ENCODE measurements at places on chromosomes 12 and 14.
A peak's percentile ranks its signal among the peaks of the same experiment; 100 is the strongest.

DNA sequence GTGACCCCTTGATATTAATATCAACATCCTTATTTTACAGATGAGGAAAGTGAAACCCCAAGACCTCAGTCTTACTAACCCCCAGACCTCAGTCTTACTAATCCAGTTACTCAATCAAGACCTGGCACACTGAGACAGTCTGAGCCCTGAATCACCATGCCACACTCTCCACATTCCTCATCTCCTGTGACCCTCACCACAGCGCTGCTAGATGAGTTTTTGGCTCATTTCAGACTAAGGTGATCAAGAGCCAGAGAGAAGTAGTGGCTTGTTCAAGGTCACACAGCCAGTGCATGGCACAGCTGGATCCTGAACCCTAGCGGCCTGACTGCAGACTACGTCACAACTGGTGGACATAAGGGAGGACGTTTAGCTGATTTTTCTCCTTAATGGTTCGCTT, 579.2 kb downstream of the BCL11B start:
- DNase-seq, result no peak

GRCh38 chr14:43019826-43020225, 1413.2 kb downstream of the LRFN5 start:
- DNase-seq, result no peak

DNA sequence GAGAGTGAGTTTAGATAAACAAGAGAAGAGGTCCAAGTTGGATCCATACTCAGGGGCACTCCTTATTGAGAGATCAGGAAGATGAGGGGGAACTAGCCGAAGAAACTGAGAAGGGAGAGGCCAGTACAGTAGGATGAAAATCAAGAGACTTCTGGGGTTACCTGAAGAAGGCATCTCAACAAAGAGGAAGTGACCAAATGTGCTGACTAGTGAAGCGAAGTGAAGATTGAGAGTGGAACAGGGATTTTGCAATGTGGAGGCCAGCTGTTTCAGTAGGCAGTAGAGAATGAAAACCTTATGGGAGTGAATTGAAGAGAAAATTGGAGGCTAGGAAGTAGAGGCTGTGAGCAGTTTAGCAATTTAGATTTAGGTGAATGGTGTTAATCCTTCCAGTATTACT, 153.0 kb downstream of the SYNE2 start:
- DNase-seq, result no peak

GRCh38 chr12:123807670-123808069, 45.6 kb downstream of the DNAH10 start:
- DNase-seq, result no peak

GRCh38 chr12:22541496-22542155, 2.7 kb downstream of the C2CD5 start:
- DNase-seq, result no peak

GRCh38 chr14:90971687-90972086, 88.8 kb downstream of the RPS6KA5 start:
- no peak for DNase-seq

DNA sequence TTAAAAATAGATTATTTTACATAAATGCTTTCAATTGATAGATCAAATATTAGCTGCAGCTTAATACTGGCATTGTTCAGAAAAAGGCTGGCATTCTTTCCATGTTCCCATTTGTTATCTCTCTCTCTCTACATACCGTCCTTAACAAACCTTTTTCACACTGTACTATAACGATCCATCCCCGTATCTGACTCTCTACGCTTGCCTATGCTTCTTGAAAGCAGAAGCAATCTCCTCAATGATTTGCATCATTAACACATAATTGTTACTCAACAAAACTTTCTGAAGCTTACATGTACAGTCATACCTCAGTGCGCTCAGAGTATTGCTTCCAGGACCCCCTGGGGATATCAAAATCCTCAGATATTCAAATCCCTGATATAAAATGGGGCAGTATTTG, 89.7 kb downstream of the TMTC1 start:
- DNase-seq, result no peak

GRCh38 chr12:9626291-9626690, 18.6 kb upstream of the KLRB1 start:
- DNase-seq, result no peak

GRCh38 chr12:104126548-104126947, 11.5 kb downstream of the NFYB start:
- DNase-seq, result no peak

- no peak for DNase-seq
These were observed 104.8 kb downstream of the KIF26A start for GRCh38 chr14:104243200-104243599.

- DNase-seq, result no peak
These were observed 68.7 kb downstream of the DHRS2 start for GRCh38 chr14:23704890-23705289.

GRCh38 chr14:78153064-78153341, 17.2 kb upstream of the NRXN3 start:
- DNase-seq, result no peak

- no peak for DNase-seq
These were observed 44.5 kb downstream of the TMPRSS12 start for GRCh38 chr12:50887191-50887590.

GRCh38 chr12:95481072-95481471, 7.1 kb downstream of the METAP2 start:
- DNase-seq, result no peak

DNA sequence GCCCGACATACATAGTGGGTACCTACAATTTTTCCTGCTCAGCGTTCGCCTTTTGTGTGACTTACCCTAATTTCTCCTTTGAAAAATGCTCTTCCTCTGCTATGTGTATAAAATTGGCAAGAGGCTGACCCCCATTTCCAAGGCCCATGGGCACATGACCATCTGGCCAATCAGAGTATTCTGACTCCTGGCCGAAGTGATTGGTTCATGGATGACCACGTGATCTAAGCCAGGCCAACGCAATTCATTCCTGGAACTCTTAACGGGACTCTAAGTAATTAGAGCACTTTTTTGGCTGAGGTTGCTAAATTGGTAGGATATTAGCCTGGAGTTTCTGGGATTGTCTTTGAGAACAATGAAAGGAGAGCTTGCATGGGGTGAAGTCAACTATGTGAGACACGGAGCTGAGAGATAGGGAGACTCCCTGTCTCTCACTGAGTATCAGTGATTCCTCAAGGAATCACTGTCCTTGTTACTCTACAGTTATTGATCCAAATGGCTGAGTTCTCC, 110.1 kb upstream of the TBX3 start:
- no peak for DNase-seq

DNA sequence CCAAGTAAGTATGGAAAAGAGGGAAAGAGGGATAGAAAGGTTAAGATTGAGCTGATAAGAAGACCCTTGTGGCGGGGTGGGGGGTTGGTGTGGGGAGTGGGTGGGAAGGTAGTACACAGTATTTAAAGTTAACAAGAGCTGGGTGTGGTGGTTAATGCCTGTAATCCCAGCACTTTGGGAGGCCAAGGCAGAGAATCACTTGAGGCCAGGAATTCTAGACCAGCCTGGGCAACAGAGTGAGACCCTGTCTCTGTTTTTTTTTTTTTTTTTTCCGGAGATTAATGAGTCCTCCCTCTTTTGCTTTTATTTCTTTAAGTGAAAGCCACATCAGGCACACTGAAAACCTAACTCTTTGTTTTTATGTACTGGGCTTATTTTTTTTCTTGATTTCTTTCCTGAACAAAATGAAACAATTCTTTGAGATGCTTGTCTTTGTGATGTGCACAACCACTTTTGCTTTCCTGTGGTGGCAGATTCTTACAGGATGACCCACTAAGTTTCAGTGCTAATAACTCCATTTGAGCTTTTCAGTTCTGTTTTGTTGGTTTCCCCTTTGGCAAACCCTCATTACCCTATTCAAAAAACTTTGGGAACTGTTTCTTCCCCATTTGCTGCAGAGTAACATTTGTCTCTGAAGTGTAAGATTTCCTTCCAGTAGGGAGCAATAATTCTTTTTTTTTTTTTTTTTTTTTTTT, 54.8 kb downstream of the WNK1 start:
- DNase-seq, result no peak

DNA sequence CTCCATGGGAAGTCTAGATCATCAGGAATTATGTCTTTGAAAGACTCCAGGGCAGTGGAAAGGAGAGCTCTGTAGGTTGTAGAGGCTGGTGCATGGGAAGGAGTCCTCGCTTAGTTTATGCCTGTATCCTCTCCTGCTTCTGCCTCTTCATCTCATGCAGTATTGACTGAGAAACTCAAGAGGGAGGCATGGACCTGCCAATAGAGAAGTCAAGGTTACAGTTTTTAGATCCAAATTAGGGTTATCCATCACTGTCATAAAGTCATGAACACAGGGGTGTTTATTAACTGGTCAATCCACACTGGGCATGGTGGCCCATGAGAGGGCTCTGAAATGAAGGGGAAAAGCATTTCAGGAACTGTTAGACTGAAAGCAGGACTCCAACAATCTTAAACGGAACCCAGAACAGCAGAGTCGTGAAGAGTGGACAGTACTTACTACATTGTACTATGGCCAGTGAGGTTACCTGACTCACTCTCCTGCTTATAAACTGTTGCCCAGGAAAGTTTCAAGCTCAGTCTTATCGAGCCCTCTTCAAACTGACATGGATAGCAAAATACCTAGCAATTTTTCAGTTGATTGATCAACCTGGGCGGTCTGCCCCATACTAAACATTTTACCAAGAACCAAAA, 30.1 kb upstream of the DHRS7 start:
- no peak for DNase-seq

DNA sequence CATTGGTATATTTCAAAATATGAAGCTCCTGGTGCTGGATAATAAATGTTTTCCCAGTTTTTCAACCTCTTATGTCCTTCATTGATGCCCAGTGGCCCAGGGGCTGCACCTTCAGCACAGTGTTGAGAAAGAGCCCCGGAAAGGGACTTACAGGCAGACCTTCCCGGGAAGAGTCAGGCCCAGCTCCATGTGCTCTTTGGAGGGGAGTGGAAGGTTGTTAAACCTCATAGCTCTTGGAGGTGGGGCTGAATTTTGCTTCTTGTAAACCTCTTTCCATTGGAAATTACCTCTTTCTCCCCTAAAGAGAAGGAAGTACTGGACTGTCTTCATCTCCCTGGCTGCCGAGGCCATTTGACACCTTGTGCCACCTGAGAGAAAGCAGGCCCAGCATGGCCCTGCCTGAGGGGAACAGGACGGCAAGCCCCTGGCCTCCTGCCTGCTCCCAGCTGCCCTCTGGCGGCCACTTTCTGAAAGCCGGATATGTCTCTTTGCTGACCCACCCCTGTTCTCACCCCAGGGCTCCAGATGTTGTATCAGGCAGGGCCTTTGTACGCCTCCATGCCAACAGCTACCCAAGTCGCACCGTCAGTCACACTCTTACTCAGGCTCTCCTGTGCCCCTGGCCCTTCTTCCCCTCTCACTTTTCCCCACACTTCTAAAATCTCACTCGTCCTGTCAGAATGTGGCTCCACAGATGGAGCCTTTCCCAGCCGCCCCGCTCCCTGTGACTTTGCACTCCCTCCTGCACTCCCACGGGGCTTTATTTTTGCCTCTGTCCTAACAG, 43.0 kb downstream of the EVL start:
- peak; percentile 71 for DNase-seq

DNA sequence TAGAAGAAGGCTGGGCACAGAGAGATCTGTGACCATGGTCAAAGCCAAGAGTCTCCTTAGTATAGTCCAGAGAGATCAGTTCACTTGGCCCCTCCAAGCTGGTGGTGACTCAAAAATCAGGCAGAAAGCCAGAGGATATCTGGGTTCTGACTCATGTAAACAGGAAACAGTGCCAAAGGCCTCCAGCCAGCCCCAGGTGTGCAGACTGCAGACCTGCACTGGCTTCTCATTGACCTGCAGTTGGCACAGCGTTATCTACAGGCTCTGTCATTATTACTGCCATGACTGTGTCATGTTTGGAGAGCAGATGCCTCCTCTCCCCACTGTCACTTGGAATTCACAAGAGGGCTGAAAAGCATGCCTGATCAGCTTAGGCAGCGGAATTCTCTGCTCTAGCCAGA, 295.7 kb upstream of the PRKD1 start:
- peak; percentile 84 for DNase-seq

- peak; percentile 72 for DNase-seq
These were observed 10.8 kb upstream of the PLEKHH1 start for GRCh38 chr14:67522270-67522669.

DNA sequence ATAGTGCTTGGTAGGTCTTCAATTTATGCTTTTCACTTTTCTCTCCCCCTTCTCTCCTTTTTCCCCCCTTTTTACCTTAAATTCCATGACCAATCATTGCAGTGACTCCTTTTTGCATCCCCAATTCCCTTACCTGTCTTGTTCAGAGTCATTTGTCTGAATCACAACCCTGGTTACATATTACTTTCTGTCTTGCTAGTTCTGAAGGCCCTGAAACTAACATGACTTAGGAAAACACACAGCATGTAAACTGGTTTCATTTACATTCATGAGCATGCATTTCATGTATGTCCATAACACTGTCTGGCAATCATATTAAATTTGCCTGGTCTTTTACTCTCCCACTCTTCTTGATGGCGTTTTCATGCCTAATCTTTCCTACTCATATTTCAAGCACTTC, 20.3 kb upstream of the FOXG1 start:
- no peak for DNase-seq

GRCh38 chr14:95137164-95137803, 20.0 kb downstream of the DICER1 start:
- DNase-seq, result no peak

DNA sequence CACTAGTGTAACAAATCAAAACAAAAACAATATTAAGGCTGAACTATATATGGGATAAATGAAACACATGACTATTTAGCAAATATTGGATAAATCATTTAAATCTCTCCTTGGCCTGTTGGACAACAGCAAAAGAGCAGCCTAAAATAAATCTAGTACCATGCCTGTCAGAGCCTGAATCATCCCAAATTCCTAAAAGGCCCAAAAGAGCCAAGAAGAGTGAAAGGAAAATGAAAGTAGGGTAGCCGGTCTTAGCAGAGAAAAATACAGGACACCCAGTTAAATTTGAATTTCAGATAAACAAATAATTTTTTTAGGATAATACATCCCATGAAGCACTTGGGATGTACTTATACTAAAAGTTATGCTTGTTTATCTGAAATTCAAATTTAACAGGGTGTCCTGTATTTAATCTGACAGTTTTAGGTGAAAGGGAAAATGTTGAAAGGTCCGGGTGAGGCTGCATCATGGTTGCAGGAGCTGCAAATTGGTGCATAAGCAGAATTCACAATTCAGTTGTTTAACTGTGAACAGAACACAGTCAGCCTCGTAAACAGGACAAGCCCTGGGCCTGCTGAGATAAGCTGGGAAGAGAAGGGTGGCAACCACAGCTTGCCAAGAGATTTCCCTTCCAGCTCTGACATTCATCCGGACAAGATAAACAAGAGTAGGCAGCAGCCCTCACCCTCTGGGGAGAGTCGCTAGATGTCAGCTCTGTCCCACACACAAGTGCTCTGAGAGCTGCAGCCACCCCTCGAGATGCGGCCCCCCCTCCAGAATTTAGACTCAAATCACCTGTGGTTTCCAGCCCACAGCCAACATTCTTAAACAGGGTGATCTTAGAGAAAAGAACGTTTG, 30.3 kb downstream of the DMAC2L start:
- DNase-seq, result peak; percentile 56

- DNase-seq, result no peak
These were observed 17.9 kb downstream of the ZDHHC22 start for GRCh38 chr14:77123381-77124325.

- no peak for DNase-seq
These were observed 33.5 kb upstream of the NRXN3 start for GRCh38 chr14:78136695-78137094.
